Activated CD8-positive, alpha-beta T cell treated with anti-CD3 and anti-CD28 coated beads for 36 hours (primary cell): ENCODE measurements at places on chromosomes 1 and 21. TPM values are rescaled to one million over a fixed set of nuclear protein-coding genes. Genes with fewer than 3 reads are reported as not detected.

DNA sequence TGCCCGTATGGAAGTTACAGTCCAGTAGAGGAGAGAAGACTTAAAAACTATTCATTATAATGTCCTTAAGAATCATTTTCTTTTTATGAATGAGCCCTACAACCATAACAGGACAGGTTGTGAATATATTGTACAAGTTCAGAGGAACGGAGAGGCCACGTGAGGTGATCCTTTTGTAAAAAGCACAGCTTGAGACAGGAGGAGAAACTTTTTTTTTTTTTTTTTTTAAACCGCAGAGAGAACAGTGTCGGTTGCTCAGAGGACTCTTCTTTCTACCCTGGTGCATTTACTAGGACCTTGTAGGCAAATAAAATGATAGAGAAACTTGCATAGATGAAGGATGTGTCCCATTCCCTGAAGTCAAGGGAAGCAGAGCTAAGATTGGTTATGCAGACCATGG lies 32.1 kb downstream of the DYRK1A start:
- H3K4me3 ChIP-seq = peak overlapping the region; percentile 51
- H3K36me3 ChIP-seq = peaks cover 37% of the 10 kb centered on the region
- DNase-seq = peak; percentile 35
- H3K27ac ChIP-seq = peak overlapping the region; percentile 38

GRCh38 chr1:44677201-44677766 lies 2.8 kb downstream of the ARMH1 start:
- no peak overlapping the region for H3K4me3 ChIP-seq
- DNase-seq = no peak
- H3K36me3 ChIP-seq = no peaks in the 10 kb centered on the region
- no peak overlapping the region for H3K27ac ChIP-seq
- no peaks in the 10 kb centered on the region for H3K27me3 ChIP-seq

- H3K36me3 ChIP-seq = no peaks in the 10 kb centered on the region
- no peak overlapping the region for H3K4me3 ChIP-seq
- DNase-seq = no peak
- H3K4me1 ChIP-seq = no peaks in the 10 kb centered on the region
Observed at GRCh38 chr1:34380526-34381124, 203.9 kb downstream of the C1orf94 start.

- no peak overlapping the region for H3K27ac ChIP-seq
- no peak for DNase-seq
- H3K4me3 ChIP-seq = no peak overlapping the region
- H3K27me3 ChIP-seq = no peaks in the 10 kb centered on the region
- H3K4me1 ChIP-seq = no peaks in the 10 kb centered on the region
Observed at GRCh38 chr21:16773206-16773605, 739.6 kb upstream of the CXADR start.

DNA sequence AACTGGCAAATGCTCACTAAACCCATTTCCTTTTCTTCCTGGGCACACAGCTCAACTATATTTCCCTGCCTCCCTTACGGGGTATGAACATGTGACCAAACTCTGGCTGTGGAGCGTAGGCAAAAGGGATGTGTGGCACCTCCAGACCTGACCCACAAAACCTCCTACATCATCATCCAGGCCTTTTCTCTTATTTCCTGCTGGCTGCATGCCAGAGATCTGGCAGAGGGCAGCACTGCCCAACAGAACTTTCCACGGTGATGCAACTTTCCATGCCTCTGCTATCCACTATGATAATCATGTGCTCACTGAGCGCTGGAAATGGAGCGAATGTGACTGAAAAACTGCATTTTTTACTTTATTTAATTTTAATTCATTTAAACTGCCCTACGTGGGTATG lies 99.6 kb upstream of the CACNA1E start:
- H3K4me1 ChIP-seq = no peaks in the 10 kb centered on the region
- H3K27ac ChIP-seq = no peak overlapping the region
- no peaks in the 10 kb centered on the region for H3K36me3 ChIP-seq
- H3K4me3 ChIP-seq = no peak overlapping the region
- no peaks in the 10 kb centered on the region for H3K27me3 ChIP-seq
- DNase-seq = no peak

CALML6 gene
- total RNA-seq = 0.47 TPM

DNA sequence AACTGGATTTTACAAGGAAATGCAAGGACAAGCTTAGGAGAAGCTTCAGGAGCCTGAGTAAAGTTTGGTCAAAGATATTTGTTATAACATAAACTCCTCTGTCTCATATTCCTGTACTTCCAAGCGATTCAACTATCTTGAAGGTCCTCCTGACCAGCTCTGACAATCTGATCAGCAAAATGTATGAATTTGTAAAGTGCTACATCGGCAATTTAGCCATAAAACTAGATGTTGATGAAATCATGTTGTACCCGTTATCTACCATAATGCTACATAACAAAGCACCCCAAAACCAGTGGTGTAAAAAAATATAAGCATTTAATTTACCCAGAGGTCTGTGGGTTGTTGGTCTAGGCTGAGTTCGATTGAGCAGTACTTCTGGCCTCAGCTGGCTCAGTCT lies 19.5 kb upstream of the KRTAP11-1 start:
- H3K4me1 ChIP-seq = no peaks in the 10 kb centered on the region
- H3K4me3 ChIP-seq = no peak overlapping the region
- DNase-seq = no peak
- peaks cover 29% of the 10 kb centered on the region for H3K27me3 ChIP-seq

LCE6A gene
- not detected for total RNA-seq

GRCh38 chr1:233614173-233614742 lies 352 bp downstream of the KCNK1 start:
- peaks cover 49% of the 10 kb centered on the region for H3K27me3 ChIP-seq
- no peak for DNase-seq
- H3K36me3 ChIP-seq = no peaks in the 10 kb centered on the region
- no peak overlapping the region for H3K27ac ChIP-seq

GRCh38 chr1:31943546-31944184 lies 5.5 kb upstream of the PTP4A2 start:
- peak overlapping the region; percentile 70 for H3K4me3 ChIP-seq
- H3K4me1 ChIP-seq = peaks cover 61% of the 10 kb centered on the region
- no peaks in the 10 kb centered on the region for H3K27me3 ChIP-seq
- peak; percentile 68 for DNase-seq
- no peaks in the 10 kb centered on the region for H3K36me3 ChIP-seq
- peak overlapping the region; percentile 92 for H3K27ac ChIP-seq

- DNase-seq = no peak
- H3K27me3 ChIP-seq = peaks cover 34% of the 10 kb centered on the region
- peaks cover 2% of the 10 kb centered on the region for H3K36me3 ChIP-seq
- H3K27ac ChIP-seq = no peak within 1 kb of the TSS
- H3K4me3 ChIP-seq = peak within 1 kb of the TSS; percentile 36
Observed at GRCh38 chr1:3651930-3652547, at the start of gene TP73. TP73 (plus strand) TSS chr1:3652516; CDS start chr1:3682366, 29,850 bp downstream.

DNA sequence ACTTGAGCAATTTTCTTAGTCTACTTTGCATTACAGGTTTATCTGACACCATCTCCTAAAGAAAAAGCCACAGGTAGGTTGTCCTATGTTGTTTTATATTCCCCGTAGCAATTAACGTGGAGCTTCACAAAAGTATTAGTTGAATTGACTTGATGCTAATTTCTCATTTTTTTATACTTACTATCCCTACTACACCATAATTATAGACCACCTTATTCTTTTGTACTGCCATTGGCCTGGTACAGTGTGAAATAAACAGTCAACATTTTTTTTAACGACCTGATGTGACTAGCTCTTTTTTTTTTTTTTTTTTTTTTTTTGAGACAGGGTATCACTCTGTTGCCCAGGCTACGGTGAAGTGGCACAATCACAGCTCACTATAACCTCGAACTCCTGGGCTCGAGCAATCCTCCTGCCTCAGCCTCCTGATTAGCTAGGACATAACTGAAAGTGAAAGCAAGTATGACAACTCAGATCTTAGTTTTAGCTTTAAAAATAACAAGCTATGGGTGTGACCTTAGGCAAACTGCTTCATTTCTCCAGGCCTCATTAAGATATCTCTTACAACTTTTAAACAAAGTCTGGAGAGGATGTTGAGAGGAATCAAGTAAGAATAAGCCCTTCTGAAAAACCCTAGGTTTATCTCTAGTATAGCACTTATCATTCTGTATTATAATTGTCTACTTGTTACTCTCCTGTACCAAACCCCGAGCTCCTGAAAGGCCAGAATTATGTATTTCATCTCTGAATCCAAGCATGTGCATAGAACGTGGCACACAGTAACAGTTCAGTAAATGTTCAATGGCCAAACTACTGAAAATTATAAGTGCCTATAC lies 49.5 kb downstream of the LUZP1 start:
- no peaks in the 10 kb centered on the region for H3K27me3 ChIP-seq
- DNase-seq = peak; percentile 65
- H3K4me3 ChIP-seq = peak overlapping the region; percentile 19
- peaks cover 42% of the 10 kb centered on the region for H3K4me1 ChIP-seq
- peaks cover 5% of the 10 kb centered on the region for H3K36me3 ChIP-seq

FNDC10 gene
- total RNA-seq = 2.8 TPM

ZNF695 gene
- 2.6 TPM for total RNA-seq

HAO2 gene
- not detected for total RNA-seq

DNA sequence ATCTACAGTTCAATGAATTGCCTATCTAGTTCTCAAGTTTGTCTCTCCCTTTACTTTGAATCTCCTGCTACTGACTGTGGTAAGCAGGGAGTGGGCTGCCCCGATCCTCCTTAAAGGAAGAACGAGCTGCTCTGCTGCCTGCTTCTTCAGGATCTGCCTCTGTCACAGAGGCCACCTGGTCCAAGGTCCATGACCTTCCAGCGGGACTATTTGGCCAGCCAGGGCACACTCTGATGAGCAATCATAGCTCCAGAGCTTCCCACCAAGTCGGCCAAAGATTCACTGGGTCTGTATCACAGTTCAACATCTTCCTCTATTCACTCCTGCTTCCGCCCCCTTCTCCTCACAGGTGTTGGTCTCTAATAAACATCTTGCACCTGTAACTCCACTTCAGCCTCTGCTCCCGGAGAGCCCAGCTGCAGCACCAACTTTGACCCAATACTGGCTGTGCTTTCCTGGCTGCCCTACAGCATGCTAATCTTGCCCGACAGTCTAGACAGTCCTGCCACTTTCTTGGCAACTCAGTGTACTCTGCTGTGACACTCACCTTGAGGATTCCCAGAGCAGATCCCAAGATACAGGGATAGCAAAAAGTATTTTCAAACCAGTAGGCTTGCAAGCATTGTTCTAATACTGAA lies 16.9 kb upstream of the MAP10 start:
- no peaks in the 10 kb centered on the region for H3K36me3 ChIP-seq
- H3K27me3 ChIP-seq = no peaks in the 10 kb centered on the region
- no peak overlapping the region for H3K4me3 ChIP-seq
- peaks cover 12% of the 10 kb centered on the region for H3K4me1 ChIP-seq

DNA sequence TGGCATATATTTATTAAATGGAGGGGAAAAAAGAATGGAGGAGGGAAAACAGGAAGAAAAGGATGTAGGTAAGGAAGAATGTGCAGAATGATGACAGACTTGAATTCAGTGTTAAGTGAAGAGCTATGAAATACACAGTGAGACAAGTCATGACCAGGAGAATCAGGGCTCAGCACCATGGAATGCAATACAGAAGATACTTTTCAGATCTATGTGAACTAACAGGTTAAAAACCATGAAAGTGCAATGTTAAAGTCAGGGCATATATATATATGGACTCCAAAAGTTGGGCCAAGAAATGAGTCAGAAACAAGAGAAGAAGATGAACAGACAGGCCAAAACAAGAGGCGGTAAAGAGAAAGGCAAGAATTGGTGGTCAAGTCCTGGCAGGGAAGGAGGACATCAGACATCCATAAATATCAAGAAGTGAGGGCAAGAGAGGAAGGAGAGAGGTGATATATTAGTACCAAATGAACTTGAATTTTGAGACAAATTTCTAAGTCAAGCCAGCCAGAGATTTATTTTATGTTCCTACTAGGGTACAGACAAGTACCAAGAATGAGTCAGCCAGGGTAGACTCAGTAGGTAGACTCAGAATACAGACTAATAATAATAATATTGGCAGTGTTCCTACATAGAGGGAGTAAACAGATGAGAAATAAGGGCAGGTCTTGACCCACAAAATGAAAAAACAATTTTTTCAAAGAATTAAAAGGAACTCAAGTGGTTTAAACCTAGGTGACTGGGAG lies 39.5 kb upstream of the MCOLN3 start:
- no peak overlapping the region for H3K4me3 ChIP-seq
- H3K27me3 ChIP-seq = peaks cover 4% of the 10 kb centered on the region
- peaks cover 4% of the 10 kb centered on the region for H3K4me1 ChIP-seq
- H3K36me3 ChIP-seq = no peaks in the 10 kb centered on the region
- no peak for DNase-seq

- no peak for DNase-seq
- peaks cover 77% of the 10 kb centered on the region for H3K36me3 ChIP-seq
- peak overlapping the region; percentile 34 for H3K27ac ChIP-seq
- H3K4me1 ChIP-seq = peaks cover 47% of the 10 kb centered on the region
- no peaks in the 10 kb centered on the region for H3K27me3 ChIP-seq
Observed at GRCh38 chr1:24905979-24906720, 23.9 kb downstream of the RUNX3 start.

DNA sequence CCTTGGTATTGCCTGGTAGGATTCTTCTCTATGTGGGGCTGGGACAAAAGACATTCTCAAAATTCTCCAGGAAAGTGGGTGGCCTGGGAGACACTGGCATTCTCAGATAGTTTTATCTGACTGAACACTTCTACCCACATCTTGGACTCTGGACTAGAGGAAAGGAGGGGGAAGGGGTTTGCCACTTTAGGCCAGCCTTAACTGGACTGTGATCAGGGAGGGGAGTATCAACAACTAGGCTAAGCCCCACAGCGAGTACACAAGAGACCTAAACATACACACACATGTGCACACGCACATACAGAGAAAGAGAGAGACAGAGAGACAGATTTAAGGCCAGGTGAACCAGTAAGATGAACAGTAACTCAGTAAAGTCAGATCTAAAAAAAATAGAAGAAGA lies 1.2 kb upstream of the SEMA6C start:
- peaks cover 3% of the 10 kb centered on the region for H3K27me3 ChIP-seq
- H3K36me3 ChIP-seq = no peaks in the 10 kb centered on the region
- H3K4me1 ChIP-seq = peaks cover 6% of the 10 kb centered on the region
- DNase-seq = no peak

- H3K36me3 ChIP-seq = no peaks in the 10 kb centered on the region
- no peak overlapping the region for H3K27ac ChIP-seq
- H3K4me1 ChIP-seq = peaks cover 21% of the 10 kb centered on the region
- no peak overlapping the region for H3K4me3 ChIP-seq
- no peak for DNase-seq
Observed at GRCh38 chr1:205444931-205445645, 10.8 kb downstream of the BLACAT1 start.

DNA sequence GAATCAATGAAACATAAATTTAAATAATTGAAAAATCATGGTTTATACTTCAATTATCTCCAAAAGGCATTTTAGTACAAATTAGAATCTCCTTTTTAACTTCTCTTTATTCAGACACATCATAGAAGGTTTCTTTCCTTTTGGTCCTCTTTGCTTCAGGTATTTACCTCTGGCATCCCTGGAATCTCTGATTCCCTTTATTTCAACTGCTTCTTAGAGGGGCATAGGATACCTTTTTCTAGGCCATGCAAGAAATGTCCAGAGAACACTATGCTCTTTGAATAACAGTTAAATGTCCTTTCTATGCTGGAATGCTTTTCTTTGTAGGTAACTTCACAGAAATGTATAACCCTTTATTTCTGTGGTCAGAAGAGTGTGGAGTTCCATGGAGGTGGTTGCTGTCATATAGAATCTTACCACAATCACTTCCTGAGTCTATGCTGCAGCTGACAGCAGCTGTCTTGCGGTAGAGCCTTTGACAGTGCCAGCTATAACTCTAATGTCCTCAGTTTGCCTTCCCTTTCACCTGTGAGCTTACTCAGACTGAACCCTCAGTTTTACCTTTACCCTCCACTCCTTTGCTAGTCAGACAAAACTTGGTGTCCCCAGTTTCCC lies 8.6 kb downstream of the LAMC2 start:
- DNase-seq = peak; percentile 69
- peak overlapping the region; percentile 16 for H3K27ac ChIP-seq
- no peaks in the 10 kb centered on the region for H3K36me3 ChIP-seq
- peaks cover 18% of the 10 kb centered on the region for H3K4me1 ChIP-seq

PRDM16 gene
- total RNA-seq = 0.49 TPM
